ENCODE measurements at places on chromosomes 7 and 10.

- no peak for DNase-seq
Observed at GRCh38 chr10:72883861-72884260, 9.7 kb upstream of the OIT3 start.

GRCh38 chr10:10873289-10873688 lies 144.4 kb upstream of the CELF2 start:
- no peak for DNase-seq

DNA sequence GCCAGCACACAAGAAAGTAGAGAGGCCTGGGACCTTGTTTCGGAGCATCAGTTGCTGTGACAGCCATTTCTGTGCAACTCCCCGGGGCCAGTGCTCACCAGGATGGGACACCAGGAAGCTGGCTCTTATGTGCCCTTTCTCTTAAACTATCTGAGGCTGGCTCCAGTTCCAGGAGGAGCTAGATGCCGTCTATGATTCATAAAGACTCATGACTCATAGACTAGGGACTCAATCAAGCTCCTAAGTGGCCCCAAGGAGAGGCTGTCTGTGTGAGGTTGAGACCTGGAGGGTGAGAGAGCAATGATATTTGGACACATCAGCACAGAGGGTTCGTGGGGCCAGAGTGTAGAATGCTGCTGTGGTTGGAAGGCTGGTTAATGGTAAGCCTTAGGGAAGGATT lies 580.1 kb downstream of the CCSER2 start:
- no peak for DNase-seq

DNA sequence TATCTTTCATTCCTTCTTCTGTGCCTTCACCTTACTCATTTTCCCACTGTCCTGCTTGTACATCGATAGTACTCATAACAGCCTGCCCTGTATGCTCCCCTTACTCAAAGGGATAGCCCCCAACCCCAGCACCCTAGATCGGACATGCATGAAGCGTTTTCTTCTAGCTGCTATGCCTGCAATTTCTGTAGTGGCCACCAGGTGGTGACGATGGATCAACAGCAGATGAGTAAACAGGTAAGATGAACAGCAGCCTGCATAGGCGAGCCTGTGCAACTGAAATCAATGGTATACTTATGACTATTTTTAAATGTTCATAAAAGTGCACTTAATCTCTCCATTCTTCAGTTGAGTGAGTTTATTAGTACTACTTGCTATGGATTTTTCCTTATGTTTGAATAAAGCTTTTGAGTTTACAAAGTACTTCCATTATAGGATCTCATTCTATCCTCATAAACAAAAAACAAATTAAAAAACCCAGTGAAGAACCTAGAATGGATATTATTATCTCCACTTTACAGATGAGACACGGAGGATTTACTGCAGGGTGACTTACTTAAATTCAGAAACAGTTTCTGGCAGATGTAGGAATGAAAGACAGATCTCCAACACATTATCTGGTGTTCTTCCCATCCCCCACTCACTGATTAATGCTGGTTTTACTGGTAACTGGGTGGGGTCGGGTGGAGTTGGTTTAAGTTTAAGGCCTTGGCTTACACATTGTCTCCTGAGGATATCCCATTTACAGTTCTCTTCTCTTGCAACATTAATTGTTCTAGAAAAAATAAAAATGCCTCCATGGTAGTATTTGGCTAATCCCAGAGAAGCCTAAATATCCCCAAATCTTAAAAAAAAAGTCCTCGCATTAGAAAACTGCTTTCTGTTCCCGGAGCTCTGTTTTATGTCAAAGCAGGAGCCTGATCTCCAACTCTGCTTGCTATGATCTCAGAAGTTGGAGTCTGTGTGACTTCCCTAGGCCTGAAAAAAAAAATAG lies 222.1 kb downstream of the GLI3 start:
- no peak for DNase-seq

DNA sequence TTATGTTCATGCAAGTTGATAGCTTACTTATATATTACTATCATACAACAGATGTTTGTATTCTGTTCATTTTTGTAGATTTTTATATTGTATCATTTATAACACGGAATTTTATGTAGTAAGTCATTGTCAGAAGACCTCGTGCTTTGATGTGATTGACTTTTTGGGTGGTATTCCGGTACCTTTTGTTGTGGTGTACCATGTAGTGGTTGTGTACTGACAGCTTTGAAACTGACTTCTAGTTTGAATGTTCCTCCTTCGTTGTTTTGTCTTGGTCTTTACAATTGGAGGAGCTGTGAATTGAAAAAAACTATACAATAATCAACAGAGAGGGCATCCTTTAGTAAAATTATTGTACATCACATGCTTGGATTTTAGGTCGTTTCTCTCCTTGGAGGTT lies 61.5 kb downstream of the WAC start:
- DNase-seq: no peak

DNA sequence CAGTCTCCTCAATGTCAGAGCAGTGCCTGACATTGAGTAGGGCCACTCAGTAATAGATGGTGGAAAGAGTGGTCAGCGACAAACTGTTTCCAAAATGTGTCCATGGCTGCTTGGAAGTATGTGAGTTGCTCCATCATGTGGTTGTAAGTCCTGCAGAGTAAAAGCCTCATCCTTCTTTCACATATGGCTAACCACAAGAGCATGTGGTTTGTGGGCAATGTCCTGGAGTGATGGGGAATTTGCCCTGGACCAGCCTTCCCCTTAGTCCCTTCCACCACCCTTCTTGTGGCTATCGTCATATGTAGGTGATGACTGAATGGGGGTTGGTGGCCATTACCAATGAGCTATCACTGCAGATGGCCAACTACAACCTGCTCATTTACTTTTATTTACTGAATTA lies 33.0 kb upstream of the PLXNA4 start:
- no peak for DNase-seq

DNA sequence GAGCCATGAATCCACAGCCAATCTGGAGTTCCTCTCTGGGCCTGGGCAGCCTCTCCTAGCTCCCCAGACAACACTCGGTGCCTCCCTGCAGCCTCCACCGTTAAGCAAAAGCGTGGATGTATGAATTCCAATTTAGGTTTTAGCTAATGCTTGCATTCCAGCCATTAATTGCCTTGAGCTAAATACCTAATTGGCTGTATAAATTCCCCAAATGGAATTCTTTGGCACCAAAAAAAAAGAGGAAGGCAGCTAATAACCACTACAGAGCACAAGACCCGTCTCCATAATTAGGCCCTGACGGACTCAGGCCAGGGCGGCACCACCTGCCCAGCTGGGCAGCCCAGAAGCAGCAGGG lies 140.5 kb downstream of the PTPRN2 start:
- no peak for DNase-seq

GRCh38 chr10:128710098-128710797 lies 584.0 kb upstream of the MKI67 start:
- DNase-seq: no peak

GRCh38 chr7:105656922-105657521 lies 75.7 kb upstream of the EFCAB10 start:
- DNase-seq: no peak

- no peak for DNase-seq
Observed at GRCh38 chr7:609365-609764, 89.7 kb upstream of the PDGFA start.

GRCh38 chr10:13853854-13854253 lies 267.1 kb downstream of the PRPF18 start:
- DNase-seq: no peak

DNA sequence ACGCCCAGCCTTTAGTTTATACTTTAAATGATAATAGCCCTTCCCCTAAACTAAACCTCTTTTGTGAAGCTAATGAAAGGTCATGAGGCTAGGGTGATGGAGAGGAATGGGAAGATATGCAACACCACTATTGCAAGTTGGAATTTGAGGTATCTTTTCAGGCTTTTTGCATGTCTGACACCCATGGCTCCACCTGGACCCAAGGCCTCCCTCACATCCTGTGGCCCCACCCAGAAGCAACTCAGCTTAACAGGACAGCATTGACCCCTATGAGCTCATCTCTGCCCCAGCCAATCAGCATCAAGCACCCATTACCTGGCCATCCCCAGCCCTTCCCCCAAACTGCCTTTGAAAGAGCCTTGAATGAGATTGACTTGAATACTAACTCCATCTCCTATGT lies 674.2 kb upstream of the NRP1 start:
- DNase-seq: no peak

DNA sequence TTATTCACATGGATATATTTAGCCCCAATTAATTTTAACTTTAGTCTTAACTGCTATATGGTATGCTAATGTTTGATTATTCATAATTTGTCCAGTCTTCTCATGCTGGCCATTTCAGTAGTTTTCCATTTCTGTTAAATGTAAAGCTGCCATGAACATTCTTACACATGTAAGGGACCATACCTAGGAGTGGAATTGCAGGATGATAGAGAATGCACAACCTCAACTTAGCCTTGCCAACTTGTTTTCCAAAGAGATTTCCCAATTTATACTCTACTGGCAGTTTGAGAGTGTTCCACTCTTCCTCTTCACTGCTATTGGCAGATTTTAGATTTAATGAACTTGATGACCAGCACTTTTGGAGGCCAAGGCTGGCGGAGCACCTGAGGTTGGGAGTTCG lies 68.2 kb downstream of the FANK1 start:
- DNase-seq: no peak

- DNase-seq: no peak
Observed at GRCh38 chr10:8424555-8425211, 370.2 kb downstream of the GATA3 start.

GRCh38 chr10:14787938-14788337 lies 13.2 kb upstream of the FAM107B start:
- DNase-seq: no peak

DNA sequence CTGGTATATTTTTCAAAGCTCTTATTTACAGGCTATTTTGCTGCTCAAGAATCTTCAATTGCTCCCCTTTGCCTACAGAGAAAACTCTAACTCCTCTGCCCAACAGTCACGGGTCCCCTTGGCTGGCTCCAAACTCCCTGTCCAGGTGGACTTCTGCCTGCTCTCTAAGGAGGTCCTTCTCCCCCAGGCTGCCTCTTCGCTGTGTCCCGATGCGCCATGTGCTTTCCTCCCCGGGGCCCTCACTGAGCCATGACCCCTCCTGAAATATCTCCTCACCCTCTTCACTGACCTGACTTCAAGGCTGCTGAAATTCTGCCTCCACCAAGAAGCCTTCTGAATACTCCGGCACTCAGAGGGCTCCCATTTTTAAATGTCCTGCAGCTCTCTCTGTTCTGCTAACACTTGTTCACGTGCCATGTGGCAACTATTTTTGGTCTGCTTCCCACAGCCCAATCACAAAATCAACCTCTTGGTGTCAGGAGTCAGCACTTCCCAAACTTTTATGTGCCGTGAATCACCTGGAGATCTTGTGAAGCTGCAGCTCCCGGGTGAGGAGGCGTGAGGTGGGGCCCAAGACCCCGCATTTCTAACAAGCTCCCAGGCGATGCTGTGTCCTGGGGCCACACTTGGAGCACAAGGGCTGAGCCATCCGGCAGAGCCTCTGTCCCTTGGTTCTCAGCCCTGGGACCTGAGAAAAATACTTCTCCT lies 85.7 kb upstream of the COL13A1 start:
- no peak for DNase-seq

- no peak for DNase-seq
Observed at GRCh38 chr7:115494529-115495147, 535.9 kb downstream of the TFEC start.

- DNase-seq: no peak
Observed at GRCh38 chr10:97018251-97019212, 167.2 kb downstream of the SLIT1 start.

DNA sequence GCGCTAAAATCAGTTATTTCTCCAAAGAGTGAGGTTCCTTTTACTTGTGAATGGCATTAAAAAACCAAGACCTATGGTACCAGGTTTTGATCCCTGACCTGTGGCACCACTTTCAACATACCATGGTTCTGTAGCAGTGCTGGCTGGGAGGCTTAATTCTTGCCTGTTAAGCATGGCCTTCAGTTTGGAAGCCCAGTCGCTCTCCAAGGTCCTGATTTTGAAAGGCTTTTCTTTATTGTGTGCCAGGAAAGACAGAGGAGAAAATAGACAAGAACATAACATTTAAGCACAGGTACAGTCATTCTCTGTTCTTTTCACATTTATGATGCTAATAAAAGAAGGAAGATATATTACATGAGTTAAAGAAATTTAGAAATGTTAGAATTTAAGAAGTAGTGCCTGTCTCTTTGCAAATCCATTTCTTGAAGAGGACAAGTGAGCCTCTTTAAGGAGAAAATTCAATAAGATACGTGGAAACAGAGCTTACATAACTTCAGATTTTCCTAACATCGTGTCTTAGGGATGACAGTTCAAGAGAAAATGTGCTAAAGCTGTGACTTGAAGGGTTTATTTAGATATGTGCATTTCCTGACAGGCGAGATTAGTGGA lies 357.6 kb downstream of the DPP6 start:
- no peak for DNase-seq

- no peak for DNase-seq
Observed at GRCh38 chr7:69959789-69960499, 361.7 kb downstream of the AUTS2 start.

DNA sequence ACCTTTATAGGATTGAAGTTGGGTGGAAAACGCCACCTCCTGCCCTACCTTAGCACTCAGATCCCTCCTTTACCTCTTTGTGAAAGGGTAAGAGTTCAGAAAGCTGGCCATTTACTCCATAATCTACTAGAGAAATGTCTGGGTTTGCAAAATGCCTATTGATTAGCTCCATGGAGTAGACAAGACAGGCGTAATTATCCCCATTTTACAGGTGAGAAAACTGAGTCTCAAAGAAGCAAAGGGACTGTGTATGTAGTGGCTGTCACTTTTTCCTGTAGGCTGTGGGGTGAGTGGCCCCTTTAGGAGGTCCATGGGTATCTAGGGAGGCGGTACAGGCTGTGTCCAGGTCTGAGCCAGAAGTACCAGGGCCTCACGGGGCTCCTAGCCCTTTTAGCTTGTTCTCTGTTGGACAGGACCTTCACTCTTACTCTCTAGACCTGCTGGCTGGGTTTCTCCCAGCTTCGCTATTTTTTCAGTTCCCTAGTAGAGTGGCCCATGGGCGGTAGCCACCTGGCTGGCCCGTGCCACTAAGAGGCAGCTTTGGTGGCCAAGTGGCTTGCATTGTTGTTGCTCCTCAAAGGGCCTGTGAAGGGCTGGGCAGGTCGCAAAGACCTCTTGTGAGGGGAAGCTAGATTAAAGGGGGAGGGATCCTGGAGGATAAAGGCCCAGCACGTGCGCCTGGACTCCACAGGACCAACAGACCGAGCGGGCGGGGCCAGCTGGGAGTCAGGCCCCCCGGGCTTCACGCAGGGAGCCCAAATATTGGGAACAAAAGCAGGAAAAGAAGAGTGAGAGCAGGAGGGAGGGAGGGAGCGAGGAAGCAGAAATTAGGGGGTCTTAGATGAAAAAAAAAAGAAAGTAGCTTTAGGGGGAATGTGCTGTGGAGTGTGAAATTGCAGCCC lies 4.7 kb upstream of the PAX2 start:
- DNase-seq: no peak
